ENCODE measurements at places on chromosomes 16 and 17.

DNA sequence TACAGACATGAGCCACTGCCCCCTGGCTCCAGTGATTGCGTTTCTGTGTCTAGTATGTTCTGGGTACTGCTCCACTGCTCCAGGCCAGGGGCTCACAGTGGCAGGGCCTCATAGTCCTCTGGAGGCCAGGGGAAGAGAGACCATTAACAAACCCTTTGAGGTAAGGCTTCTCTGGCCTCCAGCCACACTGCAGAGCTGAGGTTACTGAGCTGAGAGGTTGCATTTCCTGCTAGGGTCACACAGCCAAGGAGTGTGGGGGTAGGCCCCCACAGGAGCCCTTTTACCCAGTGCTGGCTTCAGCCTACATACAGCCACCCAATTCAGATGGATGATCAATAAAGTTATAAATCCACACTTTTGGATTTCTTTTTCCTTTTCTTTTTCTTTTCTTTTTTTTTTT is 50.4 kb upstream of the DLX4 start:
- DNase-seq, result no peak

DNA sequence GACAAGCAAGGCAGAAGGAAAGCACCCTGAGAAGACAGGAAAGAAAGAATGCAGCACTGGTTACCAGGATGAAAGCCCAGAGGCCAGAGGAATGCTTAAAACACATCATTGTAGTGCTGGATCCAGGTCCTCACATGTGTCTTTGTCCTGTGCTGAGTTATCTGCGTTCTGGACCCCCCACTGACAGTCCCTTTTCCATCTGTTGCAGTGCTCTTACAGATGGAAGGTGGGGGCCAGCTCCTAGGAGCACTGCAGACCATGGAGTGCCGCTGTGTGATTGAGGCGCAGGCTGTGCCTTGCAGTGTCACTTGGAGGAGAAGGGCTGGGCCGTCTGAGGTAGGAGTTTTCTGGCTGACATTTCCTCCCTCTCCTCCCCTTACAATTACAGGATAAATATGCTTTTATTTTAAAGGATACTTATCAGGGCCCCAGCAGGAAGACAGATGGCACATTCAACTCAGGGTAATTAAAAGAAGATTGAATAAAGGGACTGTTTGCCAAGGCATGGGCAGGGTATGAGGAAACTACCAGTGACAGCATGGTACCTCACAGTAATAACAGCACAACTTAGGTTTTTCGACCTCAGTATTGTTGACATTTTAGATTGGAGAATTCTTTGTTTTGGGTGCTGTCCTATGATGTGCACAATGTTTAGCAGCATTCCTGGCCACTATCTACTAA is 3.0 kb downstream of the EME1 start:
- DNase-seq, result no peak

GRCh38 chr16:81925016-81925415 is 86.3 kb downstream of the SDR42E1 start:
- DNase-seq, result no peak

DNA sequence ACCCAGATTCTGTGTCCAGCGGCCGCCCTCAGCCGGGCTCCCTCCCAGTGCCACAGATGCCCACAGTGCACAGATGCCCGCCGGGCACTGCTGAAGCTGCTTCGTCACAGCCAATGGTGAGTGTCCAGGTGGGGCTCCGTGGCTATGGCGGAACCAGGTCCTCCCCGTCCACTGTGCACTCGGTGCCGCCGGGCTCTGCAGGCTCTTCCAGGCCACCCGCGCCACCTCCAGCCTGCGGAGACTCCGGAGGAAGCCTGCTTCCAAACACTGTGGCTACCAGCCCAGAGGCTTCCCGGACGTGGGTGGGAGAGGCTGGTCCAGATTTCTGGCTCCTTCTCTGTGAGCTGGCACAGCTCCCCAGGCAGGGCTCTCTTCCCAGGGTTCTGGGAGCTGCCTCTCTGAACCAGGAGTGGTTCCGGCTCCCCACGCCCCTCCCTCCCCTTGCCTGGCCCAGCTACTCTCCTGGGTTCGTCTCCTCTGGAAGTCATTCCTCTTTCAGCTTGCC is 2.8 kb upstream of the PYCR1 start:
- DNase-seq, result no peak

DNA sequence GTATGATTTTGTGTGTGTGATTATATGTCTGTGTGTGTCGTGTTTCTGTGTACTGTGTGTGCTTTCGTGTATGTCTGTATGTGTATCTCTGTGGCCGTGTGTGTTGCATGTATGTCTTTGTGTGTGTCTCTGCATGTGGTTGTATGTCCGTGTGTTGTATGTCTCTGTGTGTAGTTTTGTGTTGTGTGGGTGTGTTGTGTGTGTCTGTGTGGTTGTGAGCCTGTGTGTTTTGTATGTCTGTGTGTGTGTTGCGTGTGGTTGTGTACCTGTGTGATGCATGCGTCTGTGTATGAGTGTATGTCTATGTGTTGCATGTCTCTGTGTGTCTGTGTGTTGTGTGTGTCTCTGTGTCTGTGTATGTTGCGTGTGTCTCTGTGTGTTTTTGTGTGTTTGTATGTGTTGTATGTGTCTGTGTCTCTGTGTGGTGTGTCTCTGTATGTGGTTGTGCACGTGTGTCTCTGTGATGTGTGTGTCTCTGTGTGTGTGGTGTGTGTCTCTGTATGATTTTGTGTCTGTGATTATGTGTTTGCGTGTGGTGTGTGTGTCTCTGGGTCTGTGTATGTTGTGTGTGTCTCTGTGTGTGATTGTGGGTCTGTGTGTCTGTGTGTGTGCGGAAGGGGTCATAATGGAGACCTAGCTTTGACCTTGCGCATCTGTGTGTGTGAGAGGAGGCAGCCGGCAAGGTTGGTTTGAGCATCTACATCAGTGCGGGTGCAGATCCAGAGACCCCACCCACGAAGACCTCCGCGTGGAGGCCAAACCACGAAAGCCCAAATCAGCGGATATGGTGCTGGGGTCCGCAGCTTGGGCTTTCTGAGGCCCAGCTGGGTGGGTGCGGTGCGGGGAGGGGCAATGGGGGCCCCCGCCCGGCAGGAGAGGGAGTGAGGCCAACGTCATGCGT is 212.6 kb upstream of the GSE1 start:
- no peak for DNase-seq

- no peak for DNase-seq
These were observed 3.3 kb downstream of the PRSS53 start for GRCh38 chr16:31085411-31085810.

DNA sequence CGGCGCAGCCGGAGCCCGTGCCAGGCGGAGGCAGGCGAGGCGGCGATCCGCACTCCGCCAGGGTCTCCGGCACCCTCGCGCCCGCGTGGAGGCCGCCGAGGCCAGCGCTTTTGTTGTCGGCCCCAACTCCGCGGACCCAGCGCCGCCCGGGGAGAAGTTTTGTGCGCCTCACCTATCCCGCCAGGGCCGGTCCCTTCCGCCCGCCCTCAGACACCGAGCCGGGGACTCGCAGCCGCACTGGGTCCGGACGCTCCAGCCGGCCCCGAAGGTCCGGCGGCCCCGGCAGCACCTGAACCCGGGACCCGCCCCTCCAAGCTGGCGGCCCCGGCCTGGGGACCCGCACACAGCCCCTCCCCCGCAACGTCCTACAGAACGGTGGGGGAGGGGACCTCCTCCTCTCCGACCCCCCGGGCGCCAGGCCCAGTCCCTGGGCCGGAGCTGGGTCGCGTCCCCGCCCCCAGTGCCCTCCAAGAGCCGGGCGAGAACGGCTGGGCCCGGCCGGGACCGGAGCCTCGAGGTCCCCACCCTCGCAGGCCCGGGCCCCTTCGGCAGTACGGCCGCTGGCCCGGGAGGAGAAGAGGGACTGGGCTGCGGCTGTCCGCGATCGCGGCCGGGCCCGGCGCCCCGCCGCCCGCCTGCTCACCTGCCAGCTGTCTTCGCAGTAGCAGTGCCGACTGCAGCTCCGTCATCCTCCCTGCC is 698 bp downstream of the UBE2G1 start:
- peak; percentile 28 for DNase-seq

- no peak for DNase-seq
These were observed 15.3 kb upstream of the GNA13 start for GRCh38 chr17:65071861-65072260.

DNA sequence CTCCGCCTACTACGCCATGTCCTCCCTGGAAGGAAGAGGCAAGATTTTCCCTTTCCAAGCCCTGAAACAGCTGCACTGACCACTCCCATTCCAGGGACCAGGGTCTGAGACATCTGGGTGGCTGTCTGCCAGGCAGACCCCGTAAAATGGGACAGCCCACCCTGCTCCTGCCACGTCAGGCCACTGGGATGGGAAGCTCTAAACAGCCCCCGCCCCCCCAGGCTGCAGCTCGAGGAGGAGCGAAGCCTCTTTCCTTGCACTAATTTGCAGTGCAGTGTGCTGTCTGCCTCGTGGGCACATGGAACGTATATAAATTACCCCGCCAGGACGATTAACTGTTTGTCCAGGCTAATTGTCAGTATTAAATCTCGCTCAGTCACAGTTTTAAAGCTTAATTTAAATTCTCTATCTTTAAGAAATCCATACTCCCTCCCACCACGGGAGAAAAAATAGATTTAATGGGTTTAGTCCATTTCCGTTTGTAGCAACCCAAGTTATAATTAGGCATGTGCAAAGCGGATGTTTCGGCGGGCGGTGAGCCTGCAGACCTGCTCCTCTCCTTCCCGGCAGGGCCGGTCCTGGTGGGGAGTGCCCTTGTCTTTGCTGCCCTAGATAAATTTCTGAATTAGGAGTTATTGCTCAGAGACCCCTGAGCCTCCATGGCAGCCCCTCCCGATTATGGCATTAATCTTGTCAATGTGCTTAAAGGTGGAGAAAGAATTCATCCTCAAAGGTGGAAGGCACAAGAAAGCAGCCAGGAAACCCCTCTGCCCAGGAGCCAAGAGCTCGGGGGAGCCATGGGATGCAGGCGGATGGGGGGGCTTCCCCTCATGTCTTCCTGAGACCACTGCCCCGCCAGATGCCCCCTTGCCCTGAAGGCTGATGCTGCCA is 268.0 kb upstream of the TNRC6C start:
- peak; percentile 26 for DNase-seq
